ENCODE measurements at places on chromosomes 13 and 19.

GRCh38 chr19:18496167-18496979 is 25.5 kb downstream of the ELL start:
- DNase-seq, result peak; percentile 22

- no peak for DNase-seq
Observed at GRCh38 chr13:66329988-66330451, 900.1 kb downstream of the PCDH9 start.

DNA sequence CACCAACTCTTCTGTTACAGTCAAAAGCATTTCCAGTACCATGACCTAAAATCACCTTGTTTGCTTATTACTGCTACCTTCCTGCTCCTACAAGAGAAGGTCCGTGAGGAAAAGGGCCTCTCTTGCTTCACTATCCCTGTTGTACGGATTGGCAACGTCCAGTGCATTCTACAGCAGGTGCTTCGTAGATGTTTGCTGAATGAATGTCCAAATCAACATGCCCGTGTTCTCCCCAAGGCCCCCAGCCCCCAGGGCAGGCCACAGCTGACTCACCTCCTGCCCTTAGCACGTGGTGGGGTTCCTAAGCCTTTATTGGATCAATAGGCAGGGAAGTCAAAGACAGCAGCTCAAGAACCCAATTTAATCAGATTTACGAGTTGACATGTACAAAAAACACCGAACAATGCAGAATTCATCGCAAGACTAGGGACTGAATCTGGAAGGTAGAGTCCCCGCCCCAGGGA is 5.5 kb upstream of the NAPA start:
- no peak for DNase-seq

DNA sequence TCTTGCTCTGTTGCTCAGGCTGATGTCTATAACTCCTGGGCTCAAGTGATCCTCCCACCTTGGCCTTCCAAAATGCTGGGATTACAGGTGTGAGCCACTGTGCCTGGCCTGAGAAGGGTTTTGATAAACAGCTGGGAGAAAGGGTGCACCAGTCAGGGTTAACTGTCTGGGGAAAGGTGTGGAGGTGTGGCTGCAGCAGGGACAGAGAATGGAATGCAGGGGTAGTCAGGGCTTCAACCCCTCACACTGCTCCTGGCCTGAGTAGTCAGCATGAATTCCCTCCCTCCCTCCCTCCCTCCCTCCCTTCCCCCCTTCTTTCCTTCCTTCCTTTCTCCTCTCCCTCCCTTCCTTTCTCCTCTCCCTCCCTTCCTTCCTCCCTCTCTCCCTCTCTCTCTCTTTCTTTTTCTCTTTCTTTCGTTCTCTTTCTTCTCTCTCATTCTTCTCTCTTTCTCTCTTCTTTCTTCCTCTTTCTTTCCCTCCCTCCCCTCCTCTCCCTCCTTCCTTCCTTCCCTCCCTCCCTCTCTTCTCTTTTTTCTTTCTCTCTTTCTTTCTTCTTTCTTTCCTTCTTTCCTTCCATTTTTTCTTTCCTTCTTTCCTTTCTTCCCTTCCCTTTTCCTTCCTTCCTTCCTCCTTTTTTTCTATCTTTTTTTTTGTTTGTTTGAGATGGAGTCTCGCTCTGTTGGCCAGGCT is 16.0 kb downstream of the MYO1F start:
- no peak for DNase-seq

DNA sequence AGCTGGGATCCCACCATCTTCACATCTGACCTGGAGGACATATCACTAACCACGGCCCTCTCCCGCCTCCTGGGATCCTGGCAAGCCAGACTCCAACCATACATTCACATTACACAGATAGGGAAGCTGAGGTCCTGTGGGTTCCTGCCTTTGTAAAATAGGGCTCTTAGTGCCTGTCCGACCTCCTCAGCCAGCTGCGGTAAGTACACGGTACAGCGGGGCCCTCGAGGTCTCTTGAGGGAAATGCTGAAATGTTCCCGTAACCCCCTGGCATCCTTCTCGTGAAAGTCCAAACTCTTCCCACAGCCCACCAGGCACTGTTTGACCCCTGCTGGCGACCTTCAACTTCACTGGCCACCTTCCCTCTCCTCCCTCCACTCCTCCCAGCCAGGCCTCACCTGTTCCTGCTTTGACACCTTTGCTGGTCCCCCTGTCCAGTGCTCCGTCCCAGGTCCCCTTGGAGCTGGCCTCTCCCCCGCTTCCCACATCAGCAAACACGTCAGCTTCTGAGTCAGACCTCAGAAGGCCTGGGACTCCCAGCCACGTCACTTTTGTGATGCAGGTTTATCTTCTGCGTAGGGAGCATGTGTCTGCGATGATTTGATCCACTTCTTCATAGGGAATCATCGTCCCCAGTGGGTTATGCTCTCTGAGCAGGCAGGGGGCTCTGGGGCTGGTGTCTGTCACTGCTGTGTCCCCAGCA is 8.8 kb upstream of the GNG7 start:
- no peak for DNase-seq

DNA sequence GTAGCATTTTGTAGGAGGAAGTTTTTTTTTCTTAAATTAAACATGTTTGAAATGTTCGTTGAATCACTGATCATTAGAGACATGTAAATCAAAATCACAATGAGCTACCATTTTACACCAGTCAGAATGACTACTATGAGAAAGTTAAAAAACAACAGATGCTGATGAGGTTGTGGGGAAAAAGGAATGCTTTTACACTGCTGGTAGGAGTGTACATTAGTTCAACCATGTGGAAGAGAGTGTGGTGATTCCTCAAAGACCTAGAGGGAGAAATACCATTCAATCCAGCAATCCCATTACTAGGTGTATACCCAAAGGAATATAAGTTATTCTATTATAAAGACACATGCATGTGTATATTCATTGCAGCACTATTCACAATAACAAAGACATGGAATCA is 122.0 kb upstream of the ARGLU1 start:
- no peak for DNase-seq

DNA sequence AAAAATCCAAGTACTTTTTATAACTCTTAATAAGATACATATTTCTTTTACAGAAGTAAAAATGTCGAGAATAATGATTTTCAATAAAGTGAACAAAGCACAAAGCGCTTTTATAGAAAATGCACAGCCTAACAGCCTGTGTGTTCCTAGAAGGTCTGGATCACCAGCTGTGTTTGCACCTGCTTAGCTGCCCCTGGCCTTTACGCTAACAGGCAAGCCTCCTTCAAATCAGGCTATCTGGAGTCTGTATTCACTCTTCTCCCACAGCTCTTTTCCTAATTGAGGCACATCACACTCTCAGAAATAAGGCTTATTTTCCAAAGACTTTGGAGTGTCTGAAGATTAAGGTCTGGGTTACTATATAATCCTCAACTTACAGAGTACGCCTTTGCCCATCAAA is 183.1 kb downstream of the LHFPL6 start:
- DNase-seq, result no peak

DNA sequence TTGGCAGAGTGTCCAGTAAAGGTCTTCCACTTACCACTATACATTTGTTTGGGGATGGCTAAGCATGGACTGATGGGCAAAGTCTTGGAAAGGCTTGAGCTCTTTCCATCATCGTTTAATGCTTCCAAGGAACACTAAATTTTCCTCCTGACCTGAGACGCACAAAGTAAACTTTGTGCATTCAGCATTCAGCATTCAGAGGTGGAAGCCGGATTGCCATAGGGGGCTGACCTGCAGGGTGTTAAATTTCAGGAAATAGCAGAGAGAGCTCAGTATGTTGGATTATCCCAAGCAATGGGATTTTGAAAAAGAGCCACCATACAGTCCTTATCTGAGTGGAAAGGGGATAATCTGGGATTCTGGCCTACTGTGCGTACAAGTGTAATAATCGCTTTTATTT is 14.0 kb downstream of the ZNF552 start:
- no peak for DNase-seq

DNA sequence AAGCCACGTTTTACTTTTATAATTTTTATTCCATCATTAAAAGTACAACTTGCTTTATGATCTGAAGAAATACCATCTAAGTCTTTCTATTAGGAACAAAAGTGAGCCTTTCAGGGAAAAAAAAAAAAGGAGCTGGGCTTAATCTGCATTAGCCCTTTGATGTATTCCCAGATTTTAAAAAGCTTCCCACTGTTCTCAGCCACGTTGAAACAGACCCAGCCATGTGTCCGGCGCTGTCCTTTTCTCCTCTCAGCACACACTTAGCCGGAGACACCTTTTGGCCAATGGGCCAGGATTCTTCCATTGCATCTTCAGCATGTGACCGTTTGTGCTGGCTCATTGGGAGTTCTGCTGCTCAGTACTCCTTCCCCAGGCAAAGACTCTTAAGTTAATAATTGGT is 105.5 kb downstream of the GGACT start:
- no peak for DNase-seq

DNA sequence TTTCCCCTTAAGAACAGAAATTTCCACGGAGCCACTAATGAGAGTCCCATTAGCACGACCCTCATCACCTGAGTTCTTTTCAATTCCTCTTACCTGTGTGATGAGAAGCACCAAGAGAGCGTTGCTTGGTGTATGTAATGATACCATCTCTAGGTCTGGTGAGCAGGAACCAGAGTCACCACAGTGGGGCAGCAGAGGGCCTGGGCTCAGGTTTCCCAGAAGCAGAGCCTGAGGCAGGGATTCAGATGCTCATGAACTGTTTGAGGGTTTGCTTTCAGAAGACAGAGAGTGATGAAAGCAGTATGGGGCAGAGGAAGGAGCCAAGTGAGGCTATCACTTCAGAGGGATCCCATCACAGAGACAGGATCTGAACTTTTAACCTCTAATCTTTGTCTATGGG is 3.1 kb upstream of the PTPRH start:
- DNase-seq, result no peak

- DNase-seq, result no peak
Observed at GRCh38 chr19:48196321-48196763, 25.9 kb downstream of the ZSWIM9 start.

- no peak for DNase-seq
Observed at GRCh38 chr13:71803066-71803465, 63.9 kb downstream of the DACH1 start.

- DNase-seq, result no peak
Observed at GRCh38 chr13:95536632-95537241, 15.8 kb upstream of the CLDN10 start.

GRCh38 chr13:42168496-42168895 is 103.5 kb upstream of the AKAP11 start:
- no peak for DNase-seq

- DNase-seq, result no peak
Observed at GRCh38 chr13:95207769-95208366, 93.4 kb downstream of the ABCC4 start.

- no peak for DNase-seq
Observed at GRCh38 chr19:4518345-4519171, at the start of gene PLIN4. PLIN4 (minus strand) TSS chr19:4518486; CDS start chr19:4518272, 214 bp downstream.

GRCh38 chr19:2294687-2295335 is 12.8 kb upstream of the PEAK3 start:
- DNase-seq, result no peak
